Fibroblast of skin of right quadriceps (primary cell): ENCODE measurements at places on chromosomes 12 and 14.

- no peak for DNase-seq
These were observed 184.0 kb downstream of the TMEM121 start for GRCh38 chr14:105710119-105711043.

- no peak for DNase-seq
These were observed 13.5 kb downstream of the WNT5B start for GRCh38 chr12:1642513-1642912.

GRCh38 chr12:67052981-67053380 lies 216.2 kb upstream of the CAND1 start:
- peak; percentile 67 for DNase-seq

DNA sequence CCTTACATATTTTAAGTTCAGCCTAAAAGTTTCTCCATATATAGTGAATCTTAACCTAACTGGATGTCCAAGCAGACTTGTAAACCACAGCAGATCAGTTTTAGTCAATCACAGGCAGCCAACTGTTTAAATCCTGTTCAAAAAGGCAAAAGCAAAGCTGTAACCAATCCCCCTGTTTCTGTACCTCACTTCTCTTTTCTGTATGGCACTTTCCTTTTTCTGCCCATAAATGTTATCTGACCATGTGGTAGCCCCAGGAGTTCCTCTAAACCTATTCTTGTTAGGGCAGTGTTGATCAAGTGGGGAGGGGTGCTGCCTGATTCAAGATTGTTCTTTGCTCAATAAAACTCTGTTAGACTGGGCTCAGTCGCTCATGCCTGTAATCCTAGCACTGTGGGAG lies 8.5 kb upstream of the DACT1 start:
- no peak for DNase-seq

- no peak for DNase-seq
These were observed 274.9 kb upstream of the DIO3 start for GRCh38 chr14:101286271-101287018.

DNA sequence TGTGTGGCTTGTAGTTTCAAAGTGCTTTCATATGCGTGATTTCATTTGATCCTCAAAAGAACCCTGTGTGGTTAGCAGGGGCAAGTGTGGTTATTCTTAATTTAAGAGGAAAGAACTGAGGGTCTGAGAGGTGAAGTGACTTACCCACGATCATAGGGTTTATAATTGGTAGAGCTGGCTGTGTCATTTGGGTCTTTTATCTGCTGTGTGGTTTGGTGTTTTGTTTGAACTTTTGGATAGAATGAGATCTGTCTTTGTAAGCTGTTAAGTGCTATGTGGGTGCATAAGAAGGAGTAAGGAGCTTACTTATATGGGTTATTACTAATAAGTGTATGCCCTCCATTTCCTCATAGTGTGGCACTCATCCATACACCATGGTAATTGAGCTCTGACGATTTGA lies 190.0 kb downstream of the CACNA1C start:
- no peak for DNase-seq

DNA sequence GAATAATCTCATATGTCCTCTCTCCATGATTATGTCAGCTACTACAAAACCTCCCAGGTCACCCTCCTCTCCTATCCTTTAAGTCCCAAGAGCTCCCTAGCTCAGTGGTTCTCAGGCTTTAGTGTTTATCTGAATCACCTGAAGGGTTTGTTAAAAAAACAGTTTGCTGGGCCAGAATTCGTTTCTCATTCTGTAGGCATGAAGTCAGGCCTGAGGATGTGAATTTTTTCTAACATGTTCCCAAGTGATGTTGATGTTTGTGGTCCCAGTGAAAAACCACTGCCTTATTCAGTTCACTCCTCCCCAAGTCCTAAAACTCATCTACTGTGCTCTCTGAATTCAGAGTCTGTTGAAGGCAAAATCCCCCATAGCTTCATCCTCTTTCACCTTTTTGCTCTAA lies 241.4 kb downstream of the ETNK1 start:
- DNase-seq: no peak

DNA sequence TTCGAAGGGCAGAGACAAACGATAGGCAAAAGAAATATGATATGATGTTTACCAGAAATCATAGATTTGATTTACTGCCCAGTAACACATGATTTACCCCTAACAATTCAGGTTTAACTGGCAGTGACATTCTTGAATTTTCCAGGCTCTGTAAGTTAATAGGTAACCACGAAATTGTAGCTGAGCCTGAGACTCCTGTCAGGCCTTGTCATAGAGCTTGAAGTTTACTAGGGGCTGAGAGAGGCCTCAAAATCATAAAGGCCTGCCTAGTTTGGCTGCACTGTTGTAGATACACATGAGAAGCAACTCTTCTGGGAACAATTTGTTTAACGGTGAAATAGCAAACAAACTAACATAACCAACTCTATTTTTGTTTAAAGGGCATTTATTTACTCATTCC lies 3.3 kb downstream of the ERP27 start:
- DNase-seq: no peak

DNA sequence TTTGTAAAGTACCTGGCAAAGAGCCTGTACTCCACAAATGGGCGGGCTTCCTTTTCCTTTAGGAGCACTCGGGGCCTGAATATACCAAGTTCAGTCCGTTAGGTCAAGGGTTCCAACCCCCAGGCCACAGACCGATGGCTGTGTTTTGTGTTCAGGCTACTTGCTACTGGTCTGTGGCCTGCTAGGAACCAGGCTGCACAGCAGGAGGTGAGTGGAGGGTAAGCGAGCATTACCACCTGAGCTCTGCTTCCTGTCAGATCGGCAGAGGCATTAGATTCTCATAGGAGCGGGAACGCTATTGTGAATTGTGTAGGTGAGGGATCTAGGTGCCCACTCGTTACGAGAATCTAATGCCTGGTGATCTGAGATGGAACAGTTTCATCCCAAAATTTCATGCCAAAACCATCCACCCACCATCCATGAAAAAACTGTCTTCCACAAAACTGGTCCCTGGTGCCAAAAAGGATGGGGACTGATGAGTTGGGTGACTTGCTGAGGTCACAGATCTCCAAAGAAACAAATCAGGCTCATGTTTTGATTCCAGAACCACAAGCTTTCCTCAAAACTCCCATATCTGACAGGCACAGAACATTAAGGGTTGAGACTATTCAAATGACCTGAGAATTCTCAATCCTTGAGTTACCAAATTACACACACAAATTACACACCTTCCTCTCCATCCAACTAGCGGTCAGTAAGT lies 4.2 kb downstream of the CSRP2 start:
- no peak for DNase-seq

DNA sequence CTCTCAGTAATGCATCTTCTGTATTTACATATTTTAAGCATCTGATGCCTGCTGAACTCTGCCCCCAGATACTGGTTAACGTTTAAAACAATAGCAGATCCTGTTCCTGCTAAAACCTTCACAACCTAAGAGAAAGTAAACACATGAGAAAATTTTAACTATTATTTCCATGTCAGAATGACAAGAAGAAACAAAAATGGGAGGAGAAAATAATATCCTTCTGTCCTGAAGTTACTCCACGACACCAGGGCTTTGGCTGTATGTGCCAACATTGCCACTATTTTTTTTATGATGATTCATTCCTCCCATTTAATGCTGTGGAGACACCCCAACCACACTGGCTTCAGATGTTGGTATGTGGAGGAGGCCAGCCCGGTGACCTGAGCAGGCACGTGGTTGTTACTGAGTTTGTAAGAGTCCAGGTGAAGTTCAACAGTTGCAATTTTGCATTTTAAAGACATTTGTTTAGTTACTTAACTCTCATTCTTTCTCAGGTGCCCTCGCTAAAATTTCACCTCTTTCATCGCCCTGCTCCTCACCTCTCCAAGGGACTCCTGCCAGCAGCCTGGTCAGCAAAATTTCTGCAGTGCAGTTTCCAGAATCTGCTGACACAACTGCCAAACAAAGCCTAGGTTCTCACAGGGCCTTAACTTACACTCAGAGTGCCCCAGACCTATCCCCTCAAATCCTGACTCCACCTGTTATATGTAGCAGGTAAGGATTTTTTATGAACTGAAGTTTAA lies 65.5 kb upstream of the SLCO1C1 start:
- DNase-seq: peak; percentile 17
